ENCODE measurements at places on chromosomes 7 and 10.

GRCh38 chr7:44078521-44078920 is 3.8 kb downstream of the POLM start:
- no peak for DNase-seq

DNA sequence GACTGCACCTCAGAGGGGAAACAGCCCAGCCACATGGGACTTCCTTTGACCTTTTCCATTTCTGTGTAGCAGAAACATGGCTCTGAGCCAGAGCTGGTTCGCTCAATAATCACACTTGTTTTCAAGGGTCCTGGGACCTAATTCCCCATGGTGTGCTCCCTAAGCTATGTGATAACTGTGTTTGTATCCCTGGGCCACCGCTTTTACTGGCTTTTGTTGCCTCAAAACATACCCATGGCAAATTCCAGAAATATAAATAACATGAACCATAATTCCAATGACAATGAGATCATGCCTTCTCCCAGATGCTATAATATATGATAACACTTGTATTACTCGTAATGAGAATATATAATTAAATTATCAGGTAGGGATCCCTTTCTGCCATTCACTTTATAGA is 196.4 kb downstream of the GFRA1 start:
- no peak for DNase-seq

DNA sequence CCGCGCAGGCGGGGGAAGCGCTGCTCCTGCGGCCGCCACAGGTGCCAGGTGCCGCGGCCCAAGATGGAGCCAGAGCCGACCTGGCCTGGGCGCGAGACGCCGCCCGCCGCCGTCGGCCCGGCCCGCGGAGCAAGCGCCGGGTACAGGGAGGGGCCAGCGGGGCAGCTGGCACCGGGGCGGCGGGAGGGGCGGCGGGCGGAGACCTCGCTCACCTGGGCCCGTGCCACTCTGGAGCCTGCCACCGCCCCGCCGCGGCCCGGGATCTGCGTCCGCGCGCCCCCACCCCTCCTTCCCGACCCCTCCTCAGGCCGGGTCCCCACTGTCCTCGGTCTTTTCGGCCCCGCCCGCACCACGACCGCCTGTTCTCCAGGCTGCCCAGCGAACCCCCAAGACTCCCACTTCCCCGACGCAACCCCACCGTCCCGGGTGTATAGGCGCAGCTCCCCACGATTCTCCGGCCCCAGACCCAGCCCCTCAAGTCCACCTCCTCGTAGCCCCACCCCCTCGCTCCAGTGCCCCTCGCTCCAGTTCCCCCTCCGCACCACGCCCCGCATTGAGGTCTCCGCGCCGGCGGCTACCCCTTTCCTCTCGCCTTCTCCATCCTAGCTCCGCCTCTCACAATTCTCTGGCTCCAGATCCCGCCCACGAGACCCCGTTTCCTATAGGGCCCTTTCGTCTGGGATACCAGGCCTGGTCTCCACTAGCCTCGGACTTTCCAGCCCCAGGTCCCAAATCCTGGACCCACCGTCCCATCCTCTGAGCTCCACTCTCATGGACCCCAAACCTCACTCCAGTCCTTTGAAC is at the start of gene GPRIN2:
TSS of gene GPRIN2 (minus strand) at position 144 of the 804 bp plus-strand sequence. CDS start 5,922 bp downstream, outside the sequence.
- no peak for DNase-seq

DNA sequence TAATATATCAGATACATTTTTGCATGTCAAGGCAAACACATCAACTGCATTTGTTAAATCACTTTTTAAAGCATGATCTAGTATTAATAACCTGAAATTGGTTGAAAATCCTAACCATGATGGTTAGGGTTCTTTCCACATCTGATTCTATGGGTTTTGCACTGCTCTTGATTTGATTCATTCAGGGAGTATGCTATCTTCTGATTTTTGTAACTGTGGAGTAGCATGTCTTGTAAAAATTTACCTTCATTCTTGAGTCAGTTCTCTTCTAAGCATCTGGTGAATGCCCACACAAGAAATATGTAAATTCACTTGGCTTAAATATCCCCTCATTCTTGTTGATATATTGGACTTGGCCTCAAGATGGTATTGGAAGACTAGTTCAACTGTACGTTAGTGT is 178.7 kb downstream of the KLF6 start:
- DNase-seq: no peak

- no peak for DNase-seq
Measured at GRCh38 chr10:118286051-118286838, 55.9 kb downstream of the FAM204A start.

DNA sequence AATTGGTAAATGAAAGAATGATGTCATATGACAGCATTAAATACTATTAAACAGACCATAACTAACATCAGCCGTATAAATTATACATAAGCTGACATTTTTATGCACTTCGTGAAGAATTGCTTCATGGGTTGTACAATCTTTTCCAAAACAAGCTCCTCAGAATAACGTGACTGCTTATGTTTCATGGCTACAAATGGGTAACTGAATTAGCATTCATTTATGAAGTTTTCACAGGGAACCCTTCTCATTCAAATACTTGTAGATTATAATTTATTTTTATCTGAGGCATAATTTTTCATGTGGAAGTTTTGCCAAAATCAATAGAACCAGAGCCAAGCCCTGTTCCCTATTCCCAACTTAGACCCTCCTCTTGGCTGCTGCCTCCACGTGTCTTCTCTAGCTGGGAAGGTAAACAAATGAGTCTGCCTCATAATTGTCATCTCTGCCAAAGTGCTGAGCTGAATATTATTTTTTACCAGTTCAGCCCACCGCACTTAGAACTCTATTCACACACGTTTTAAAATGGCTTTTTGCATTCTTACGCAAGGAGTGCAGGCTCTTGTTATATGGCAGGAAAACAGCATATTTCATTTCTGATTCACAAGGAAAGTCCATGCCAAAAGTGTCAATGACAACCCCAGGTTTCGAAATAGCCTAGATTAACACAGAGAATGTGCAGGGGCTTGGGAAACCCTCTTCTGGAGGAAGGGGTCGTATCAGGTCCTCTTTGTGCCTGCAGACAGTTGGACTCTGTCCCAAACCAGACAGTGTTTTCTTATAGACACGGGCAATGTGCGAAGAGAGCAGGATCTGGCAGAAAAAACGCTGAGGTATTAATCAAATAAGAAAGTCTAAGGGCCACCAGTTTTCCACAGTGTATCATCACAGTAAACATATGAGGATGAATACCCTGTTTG is 370.7 kb upstream of the MGMT start:
- DNase-seq: no peak

DNA sequence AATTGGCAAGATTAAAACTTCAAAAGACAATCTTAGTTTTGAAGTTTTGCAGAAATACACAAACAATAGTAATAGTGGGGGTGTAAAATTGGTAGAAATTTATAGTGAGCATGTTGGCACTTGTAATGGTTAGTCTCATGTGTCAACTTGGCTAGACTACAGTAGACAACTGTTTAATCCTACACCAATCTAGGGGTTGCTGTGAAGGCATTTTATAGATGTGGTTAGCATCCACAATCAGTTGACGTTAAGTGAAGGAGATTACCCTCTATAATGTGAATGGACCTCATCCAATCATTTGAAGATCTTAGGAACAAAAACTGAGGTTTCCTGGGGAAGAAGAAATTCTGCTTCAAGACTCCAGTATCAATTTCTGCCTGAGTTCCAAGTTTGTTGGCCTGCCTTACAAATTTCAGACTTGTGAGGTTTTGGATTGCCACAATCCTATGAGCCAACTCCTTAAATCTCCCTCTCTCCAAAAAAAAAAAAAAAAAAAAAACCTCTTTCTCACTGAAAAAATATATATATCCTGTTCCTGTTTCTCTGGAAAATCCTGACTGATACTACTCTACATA is 531.6 kb upstream of the IGFBP3 start:
- no peak for DNase-seq

DNA sequence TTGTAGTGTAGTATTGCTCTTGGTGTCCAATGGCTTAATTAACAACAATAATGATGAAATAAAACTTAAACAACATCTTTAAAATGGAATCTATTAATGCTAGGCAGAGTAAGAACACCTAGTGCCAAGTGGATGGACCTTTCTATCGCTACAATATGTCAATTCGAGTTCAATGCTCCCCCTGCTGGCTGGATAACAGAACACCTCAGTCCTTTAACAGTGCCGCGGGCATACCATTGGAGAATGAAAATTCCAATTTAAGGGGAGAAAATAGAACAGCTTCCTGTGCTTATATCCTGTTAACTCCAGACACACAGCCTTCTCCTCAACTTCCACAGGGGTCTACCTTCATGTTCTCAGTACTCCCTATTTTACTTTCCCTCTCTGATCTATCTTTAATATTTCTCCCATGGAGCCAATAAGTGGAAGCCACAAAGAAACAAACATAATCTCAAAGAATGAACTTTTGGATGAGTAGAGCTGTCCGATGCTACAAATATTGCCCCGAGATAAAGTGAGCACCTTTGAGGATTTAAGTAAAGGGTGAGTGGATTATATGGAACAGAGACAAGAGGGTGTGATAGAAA is 41.4 kb downstream of the COL1A2 start:
- DNase-seq: peak; percentile 11

- DNase-seq: no peak
Measured at GRCh38 chr7:40996233-40996677, 706.6 kb downstream of the INHBA start.

- DNase-seq: no peak
Measured at GRCh38 chr10:96587264-96588059, 650 bp upstream of the TM9SF3 start.

- no peak for DNase-seq
Measured at GRCh38 chr10:5546891-5547680, 22.3 kb downstream of the CALML3 start.

DNA sequence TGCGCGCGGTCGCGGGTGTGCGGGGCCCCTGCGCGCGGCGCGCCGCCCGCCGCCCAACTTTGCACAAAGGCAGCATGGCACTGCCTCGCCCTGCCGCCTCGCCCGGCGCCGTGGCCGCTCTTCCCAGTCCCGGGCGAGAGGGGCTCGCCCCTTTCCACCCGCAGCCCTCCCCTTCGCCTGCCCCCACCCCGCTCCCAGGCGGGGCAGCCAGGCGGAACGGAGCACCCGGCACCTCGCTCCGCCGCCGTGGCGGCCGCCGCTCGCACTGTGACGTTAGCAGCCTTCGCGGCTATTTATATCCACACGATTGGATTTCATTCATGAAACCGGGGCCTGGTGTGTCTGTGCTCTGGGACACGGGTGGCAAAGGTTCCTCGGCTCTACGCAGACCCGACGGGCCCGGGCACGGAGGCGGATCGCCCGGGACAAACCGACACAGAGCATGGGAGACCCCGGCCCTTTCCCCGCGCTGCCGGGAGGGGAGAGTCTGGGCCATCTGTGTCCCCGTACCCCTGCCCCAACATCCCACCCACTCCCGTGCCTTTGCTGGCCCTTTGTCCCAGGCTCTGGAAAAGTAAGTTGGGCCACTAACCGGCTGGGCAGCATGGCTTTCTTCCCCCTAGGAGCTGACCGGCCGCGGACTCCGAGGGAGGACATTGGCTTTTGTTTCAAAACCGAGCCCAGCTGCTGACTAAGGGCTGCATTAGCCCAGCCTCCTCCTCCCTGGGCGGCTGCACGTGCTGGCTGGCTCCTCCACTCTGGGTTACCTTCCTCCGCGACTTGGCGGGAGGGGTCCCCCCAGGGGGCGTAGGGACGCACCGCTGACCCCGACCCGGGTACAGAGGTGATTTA is at the start of gene RHOBTB1:
TSS of gene RHOBTB1 (minus strand) at position 128 of the 852 bp plus-strand sequence. CDS start 32,643 bp downstream, outside the sequence.
- peak; percentile 31 for DNase-seq
